Hematopoietic multipotent progenitor cell treated with erythropoietin and hydrocortisone succinate and interleukin-3 and kit ligand, for 4 days (in vitro differentiated cells): ENCODE measurements at places on chromosomes 6 and 20.

GRCh38 chr20:23294166-23294565, 56.4 kb upstream of the NXT1 start:
- DNase-seq, result no peak

- DNase-seq, result no peak
Measured at GRCh38 chr20:63092660-63093215, 86.0 kb upstream of the BHLHE23 start.

GRCh38 chr6:30955367-30956042, 14.7 kb downstream of the MUCL3 start:
- DNase-seq, result peak; percentile 74

GRCh38 chr20:40925829-40926510, 102.7 kb upstream of the TOP1 start:
- no peak for DNase-seq
